Left lobe of liver (tissue), 2 donors: ENCODE measurements at places on chromosomes 5 and 9.

DNA sequence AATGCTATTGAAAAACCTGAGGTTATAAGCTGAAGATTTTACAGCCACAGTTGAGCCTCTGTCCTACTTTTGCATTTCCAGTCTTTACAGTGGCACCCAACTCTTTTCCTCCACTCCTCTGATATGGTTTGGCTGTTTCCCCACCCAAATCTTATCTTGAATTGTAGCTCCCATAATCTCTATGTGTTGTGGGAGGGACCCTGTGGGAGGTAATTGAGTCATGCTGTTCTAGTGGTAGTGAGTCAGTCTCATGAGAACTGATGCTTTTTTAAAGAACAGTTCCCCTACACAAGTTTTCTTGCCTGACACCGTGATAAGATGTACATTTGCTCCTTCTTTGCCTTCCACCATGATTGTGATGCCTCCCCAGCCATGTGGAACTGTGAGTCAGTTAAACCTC is 646.1 kb upstream of the SEMA6A start:
- no peak for DNase-seq

GRCh38 chr5:179554981-179555380 is 4.6 kb downstream of the RUFY1 start:
- no peak for DNase-seq

DNA sequence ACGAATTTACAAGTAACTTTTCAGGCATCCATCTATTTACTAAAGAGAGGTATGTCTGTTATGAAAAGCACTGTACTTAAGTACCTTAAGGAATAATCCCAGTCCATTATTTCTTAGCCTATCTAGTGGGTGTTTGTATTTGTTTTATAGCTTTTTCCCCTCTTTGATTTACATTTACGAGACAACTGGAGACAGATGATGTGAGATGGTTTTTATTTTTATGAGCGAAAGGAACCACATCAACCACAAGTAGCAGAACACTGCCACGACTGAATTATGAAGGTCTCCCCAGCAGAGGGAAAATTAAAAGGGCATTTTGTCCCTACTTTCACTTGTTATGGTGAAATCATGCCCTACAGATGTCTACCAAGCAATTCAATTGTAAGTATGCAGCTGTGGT is 357.8 kb downstream of the NFIB start:
- DNase-seq, result no peak

DNA sequence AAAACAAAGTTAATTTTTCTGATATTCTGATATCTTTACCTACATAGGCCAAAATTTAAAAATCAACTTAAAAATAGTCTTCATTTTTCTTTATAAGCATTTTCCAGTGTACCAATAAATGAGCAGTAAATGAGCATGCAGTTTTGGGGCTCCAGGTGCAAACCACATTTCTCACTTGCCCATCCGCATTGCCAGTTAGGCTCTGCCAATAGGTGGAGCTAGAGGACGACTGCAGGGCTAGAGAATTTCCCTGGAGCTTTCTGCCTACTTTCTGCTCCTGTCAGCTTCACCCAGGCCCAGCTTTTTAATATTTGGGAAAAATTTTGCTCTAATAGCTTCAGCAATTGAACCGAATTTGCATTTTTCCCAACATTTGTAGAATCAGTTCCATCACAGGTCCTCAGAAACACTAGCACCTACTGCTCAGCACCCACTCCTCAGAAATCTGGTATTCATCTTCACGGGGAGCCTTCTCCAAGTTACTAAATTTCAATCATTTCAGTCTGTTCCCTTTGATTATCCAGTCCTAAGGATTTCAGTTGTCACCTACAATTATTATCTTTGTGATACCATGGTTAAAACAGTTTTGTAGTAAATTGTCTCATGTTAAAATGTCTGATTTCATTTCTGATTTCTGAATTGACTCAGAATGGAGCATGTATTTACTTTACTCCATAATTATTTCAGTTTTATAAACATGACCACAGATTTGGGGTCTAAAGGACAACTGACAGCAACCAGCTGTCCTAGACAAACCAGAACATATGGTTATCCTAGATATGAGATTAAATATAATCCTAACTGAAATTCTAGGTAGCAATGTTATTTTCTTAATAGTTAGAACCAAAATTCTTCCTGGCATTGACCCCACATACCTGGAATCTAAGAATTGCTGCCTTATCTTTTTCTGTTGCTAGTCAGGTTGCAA is 104.6 kb upstream of the FAM174A start:
- DNase-seq, result peak; percentile 48

DNA sequence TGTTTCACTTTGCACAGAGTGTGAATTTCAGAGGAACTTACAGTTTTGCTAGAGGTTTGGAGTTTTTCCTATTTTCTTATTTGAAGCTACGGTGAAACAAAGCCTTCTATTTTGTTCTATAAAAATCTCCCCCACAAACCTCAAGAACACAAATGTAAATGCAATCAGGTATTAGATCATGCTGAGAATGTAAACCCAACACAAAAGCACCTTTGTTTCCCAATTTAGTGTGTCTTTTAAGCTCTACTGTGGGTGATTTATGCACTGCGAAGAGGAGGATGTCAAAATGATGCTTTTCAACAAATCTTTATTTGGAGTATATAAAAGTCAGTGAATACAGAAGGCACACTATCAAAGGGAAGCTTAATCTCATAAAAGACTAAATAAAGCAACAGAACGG is 4.3 kb upstream of the DRD1 start:
- DNase-seq, result no peak

DNA sequence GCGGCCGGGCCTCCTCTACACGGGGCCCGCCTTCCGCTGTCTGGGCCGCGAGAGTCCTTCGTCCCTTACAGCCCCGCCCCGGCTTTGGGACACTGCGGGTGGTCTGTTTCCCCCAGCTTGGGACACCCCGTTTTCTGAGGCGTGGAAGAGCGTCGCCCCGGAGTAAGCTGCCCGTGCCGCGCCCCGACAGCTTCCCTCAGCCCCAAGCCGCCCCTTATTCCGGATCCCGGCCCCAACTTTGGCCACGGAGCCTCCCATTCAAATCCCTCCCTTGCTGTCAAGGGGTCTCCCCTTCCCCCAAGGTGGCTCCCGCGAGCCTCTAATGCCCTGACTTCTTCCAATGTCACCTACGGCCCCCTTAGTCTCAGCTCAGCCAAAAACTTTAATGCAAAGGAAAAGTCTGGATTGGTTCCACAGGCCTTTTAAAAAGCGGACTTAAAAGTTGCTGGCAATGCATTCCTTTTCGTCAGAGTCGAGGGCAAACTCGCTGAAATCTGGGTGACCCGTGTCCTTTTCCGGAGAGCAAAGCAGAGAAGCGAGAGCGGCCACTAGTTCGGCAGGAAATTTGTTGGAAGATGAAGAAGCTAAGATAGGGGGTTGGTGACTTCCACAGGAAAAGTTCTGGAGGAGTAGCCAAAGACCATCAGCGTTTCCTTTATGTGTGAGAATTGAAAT is 19.8 kb downstream of the EXOSC2 start:
- peak; percentile 67 for DNase-seq

GRCh38 chr9:105593145-105593544 is 35.2 kb downstream of the FKTN start:
- no peak for DNase-seq

DNA sequence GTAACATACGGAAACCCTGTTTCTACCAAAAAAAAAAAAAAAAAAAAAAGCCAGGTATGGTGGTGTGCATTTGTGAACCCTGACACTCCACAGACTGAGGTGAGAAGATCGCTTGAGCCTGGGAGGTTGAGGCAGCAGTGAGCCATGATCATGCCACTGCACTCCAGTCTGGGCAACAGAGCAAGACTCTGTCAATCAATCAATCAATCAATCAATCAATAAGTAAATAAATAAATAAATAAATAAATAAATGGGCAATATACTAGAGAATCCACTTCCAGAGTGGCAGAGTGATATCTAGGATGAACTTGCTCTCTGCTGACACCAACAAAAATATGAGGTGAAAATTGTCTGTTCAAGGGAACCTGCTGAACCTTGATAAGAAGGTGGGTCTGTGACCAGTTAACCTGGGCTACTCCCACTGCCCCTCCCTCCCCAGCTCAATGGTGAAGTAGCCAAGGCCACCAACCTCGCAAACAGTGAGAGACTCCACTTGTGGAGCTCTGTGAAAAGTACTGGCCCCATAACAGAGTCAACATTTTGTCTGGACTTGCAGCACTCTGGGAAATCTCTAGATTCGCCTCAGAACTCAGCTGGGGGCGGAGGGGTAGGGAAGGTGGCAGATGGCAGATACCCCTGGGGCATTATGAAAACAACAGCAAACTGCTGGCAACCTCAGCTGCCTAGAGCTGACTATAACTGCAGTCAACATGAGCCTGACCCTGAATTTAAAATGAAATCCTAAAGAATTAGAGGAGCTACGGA is 163.7 kb downstream of the ROR2 start:
- no peak for DNase-seq

- no peak for DNase-seq
These were observed 57.2 kb upstream of the FGF10 start for GRCh38 chr5:44446399-44446798.

DNA sequence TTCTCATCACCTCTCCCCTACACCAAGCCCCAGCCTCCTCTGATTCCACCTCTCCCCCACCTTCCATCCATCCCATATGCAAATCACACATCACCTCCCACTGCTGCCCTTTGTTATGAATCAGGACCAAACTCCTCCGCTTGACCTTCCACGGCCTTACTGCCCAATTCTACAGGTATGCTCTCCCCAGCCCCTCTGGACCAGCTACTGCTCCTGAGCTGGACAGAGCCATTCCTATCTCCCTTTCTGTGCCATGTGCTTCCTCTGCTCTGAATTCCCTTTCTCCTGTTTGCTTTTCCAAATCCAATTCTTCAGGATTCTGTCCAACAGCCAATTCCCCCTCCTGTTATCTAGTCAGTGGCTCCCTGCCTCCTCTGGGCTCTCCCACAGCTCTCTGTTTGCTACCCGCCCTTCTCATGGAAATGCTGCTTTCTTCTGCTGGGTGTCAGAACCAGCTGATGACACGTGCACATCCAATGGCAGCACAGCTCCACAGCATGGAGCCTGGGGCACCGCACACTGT is 8.3 kb downstream of the FABP6 start:
- no peak for DNase-seq

- DNase-seq, result no peak
These were observed 124.7 kb upstream of the TBC1D2 start for GRCh38 chr9:98380065-98380681.

GRCh38 chr5:78660401-78660800 is 11.8 kb upstream of the LHFPL2 start:
- no peak for DNase-seq

GRCh38 chr9:135990468-135991429 is 29.6 kb upstream of the UBAC1 start:
- DNase-seq, result no peak

GRCh38 chr5:80871541-80871961 is 88.6 kb upstream of the RASGRF2 start:
- no peak for DNase-seq

DNA sequence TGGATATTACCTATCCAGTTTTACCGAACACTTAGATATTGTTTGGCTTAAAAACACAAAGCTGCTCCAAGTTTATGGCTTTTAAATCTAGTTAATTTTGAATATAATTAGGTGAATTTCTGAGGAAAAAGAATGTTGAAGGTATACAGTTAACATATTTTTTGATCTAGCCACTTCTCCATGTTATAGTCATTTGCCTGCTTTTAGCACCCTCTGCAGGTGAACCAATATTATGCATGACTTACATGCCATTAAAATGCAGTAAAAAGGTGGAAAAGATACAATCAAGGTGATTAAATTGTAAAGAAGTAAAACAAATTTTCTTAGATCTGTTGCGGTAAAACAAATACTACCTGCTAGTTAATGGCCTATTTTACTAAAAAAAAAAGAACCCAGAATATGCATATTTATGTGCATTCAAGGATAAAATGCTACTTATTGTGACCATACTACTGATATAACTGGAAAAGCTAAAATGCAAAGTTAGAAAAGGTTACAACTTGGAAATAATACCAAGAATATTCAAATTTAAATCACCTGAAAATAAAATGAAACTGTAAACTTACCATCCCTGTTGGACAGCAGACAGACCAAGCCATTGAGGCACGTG is 132.1 kb downstream of the AP3B1 start:
- DNase-seq, result no peak

GRCh38 chr9:114177423-114178064 is 22.2 kb downstream of the COL27A1 start:
- DNase-seq, result no peak

DNA sequence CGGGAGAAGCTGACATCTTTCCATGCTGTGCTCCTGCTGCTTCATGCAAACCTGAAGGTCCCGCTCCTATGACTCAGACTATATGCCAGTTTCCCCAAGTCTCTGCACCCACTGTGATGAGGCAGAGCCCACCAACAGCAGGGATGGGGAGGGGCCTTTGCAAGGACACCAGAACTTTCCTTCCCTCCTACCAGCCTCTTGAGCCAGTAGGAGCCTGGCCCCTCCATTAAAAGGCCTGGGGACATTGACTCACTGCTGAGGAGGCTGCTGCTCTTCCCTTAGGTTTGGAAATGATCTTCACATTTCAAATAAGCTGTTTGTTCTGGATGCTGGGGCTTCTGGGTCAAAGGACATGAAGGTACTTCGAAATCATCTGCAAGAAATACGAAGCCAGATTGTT is 26.1 kb upstream of the CTSL start:
- DNase-seq, result no peak

- DNase-seq, result no peak
These were observed 48.4 kb downstream of the TNFSF15 start for GRCh38 chr9:114757395-114757794.

- DNase-seq, result no peak
These were observed 139.9 kb downstream of the RFX3 start for GRCh38 chr9:3385871-3386270.

DNA sequence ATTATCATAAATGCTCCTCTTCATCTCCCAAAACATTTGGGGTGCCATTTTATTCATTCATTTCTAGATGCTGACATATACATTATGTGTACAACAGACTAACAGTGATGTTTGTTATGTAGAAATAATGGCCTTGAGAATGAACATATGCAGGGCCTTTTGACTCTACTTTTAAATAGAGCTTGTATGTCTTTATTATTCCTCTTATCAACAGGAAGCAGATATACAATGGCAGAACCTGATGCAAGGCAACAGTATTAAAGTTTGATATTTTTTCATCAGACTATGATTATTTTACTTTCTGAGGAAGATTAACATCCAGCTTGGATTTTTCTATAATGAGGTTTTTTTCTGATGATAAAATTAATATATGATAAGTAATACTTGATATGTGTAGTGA is 44.1 kb downstream of the SNX18 start:
- no peak for DNase-seq

DNA sequence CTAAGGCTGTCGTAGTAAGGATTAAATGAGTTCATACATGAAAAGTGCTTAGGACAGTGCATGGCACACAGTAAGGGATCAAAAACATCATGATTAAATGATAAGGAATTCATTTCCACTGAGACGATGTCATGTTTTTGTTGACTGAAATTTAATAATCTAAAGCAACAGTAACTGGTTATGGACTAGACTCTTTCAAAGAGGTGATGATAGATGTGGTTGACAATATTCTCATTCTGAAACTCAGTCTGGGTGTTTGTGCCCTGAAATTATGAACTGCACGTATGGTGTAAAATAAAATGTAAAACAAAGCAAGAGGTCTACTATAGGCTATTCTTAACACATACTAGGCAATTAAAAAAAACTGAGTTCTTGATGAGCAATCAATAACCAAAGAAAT is 280.0 kb downstream of the DENND1A start:
- DNase-seq, result no peak

GRCh38 chr9:101485924-101486692 is 47.5 kb upstream of the RNF20 start:
- DNase-seq, result peak; percentile 53
